Tibial artery (tissue), 4 donors: ENCODE measurements at places on chromosomes 4 and X.

GRCh38 chr4:38562751-38563198, 101.2 kb upstream of the KLF3 start:
- peak; percentile 41 for DNase-seq

GRCh38 chrX:2299871-2300270, 200.9 kb downstream of the DHRSX start:
- DNase-seq, result no peak

- no peak for DNase-seq
Observed at GRCh38 chr4:1368421-1369090, 21.5 kb downstream of the UVSSA start.

GRCh38 chrX:2242326-2242725, 258.4 kb downstream of the DHRSX start:
- no peak for DNase-seq
